ENCODE measurements at places on chromosomes 7 and 10.

DNA sequence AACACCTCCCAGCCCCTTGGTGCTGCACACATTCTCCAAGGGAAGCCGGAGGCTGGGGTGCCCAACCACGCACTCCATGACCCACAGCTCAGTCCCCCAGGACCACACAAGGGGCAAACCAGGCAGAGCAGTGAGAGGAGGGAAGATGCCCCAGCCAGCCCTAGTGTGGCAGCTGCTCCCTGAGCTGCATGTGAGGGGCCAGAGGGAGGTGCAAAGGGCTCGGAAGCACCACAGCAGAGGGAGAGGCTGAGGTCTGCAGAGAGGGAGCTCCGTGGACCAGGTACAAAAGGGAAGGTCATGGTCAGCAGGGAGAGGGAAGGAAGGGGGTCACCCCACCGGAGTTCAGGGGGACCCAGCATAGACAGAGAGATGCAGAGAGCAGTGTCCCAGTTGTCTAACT is 1.5 kb upstream of the CALML5 start:
- no peak for DNase-seq

- DNase-seq: no peak
Observed at GRCh38 chr7:131374821-131375220, 47.1 kb downstream of the MKLN1 start.

GRCh38 chr10:49115796-49116508 is 630 bp upstream of the VSTM4 start:
- no peak for DNase-seq

DNA sequence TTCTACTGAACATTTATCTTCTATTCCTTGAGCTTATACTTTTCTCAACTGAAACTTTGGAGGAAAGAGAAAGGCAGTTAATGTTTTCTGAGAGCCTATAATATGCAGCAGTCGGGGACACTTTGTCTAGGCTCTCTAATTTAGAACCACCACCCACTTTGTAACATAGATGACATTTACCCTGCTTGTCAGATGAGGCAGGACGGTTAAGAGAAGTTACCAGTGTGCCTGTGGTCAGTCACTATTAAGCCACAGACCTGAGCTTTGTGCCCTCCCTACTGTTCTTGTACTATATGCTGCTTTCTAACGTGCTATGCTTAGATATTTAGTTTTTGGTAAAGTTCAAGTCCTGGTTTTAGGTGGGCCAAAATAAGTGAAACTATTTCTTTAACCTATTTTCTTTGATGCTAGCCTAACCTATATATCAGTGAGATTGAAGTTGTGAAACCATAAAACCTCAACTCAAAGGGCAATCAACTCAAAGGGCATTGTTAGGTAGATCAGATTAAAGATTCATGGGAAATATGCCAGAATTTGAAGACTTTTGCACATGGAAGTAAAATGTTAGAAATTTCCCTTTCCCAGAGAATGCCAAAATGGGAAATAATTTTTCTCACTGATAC is 156.5 kb upstream of the AGR3 start:
- DNase-seq: no peak

- DNase-seq: no peak
Observed at GRCh38 chr7:94579470-94579869, 69.9 kb downstream of the CASD1 start.

- no peak for DNase-seq
Observed at GRCh38 chr7:81110673-81111072, 191.8 kb upstream of the SEMA3C start.
